MM.1S (cell line): ENCODE measurements at places on chromosomes 11 and 22.

DNA sequence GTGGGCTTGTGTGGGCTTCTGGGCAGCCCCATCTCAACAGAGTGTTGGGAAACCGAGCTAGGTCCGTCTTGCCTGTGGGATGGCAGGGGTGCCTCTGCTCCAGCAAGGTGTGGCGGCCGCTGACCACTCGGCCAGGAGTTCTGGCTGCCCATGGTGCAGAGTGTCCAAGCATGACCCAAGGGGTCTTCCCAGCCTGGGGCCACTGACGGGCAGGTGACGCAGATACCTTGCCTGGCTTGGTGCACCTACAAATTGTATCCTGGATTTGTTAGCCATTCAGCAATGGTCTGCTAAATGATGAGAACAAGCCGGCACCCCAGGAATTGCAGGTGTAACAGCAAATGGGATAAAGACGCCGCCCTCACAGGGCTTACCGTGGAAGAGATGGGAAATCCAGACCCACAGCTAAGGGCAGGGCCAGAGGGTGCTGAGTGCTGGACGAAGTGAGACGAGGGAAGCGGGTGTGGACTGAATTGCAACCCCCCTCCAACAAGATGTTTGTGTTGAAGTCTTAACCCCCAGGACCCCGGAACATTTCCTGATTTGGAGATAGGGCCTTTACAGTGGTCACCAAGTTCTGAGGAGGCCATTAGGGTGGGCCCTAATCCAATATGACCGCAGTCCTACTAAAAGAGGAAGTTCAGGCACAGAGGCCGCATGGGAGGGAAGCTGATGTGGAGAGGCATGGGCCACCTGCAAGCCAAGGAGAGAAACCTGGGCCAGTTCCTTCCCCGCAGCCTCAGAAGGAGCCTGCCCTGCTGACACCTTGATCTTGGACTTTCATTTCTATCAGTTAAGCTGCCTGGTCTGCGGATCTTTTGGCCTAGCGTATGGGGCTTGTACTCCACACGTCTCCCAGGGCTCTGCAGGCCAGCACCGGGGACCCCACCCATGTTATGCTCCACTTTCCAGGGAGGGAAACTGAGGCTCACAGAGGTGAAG is 45.2 kb upstream of the LINC01488 start:
- no peak for DNase-seq

- peak; percentile 55 for DNase-seq
These were observed 976.3 kb upstream of the FAT3 start for GRCh38 chr11:91248199-91248807.

GRCh38 chr11:112165049-112165448 is 1.2 kb upstream of the IL18 start:
- DNase-seq, result no peak

DNA sequence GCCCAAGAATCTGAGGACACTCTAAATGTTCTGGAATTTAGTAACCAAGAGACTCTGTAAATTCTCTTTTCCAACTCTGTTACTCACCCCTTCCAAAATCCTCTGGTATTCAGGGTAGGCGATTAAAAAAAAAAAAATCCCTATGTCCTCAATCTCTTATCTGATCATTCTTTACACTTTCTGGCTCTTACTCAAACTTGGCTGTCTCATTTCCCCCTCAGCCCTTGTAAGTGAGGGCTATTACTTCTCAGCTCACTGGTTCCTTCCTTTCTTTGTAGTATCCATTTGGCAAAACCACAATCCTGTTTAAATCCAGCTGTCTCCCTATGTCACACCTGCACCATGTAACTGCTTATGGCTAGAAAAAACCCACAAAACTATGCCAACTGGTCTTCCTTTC is 12.7 kb upstream of the MSANTD2 start:
- no peak for DNase-seq

- DNase-seq, result peak; percentile 56
These were observed 23.8 kb upstream of the FZD4 start for GRCh38 chr11:86978756-86979608.

GRCh38 chr22:22702237-22703202 is 58.1 kb downstream of the GGTLC2 start:
- peak; percentile 39 for DNase-seq

GRCh38 chr11:35337136-35337913 is 82.0 kb downstream of the SLC1A2 start:
- no peak for DNase-seq

DNA sequence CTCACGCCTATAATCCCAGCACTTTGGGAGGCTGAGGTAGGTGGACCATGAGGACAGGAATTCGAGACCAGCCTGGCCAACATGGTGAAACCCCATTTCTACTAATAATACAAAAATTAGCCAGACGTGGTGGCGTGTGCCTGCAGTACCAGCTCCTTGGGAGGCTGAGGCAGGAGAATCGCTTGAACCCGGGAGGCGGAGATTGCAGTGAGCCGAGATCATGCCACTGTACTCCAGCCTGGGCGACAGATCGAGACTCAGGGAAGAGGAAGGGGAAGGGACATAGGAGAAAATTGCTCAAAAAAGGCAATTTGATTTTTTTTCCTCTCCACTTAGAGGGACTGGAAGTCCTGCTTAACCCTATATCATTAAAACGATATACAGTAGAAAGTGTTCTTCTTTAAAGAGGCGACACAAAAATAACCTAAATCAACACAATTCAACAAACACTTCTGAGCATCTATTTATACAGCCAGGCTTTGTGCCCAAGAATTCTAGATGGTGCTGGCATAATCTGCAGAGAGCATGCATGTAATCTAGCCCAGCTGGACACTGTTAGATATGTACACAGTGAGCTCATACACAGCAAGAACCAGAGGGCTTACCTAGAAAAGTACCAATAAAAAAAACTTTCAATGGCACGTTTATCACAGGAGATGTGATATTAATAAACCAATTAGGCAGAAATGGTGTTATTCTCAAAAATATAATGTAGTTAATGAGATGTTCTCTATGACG is 20.9 kb upstream of the DENND5A start:
- no peak for DNase-seq

- DNase-seq, result peak; percentile 37
These were observed at the start of gene WNT7B for GRCh38 chr22:45977003-45977411. WNT7B (minus strand) TSS chr22:45977162; CDS start chr22:45976754, 408 bp downstream.

DNA sequence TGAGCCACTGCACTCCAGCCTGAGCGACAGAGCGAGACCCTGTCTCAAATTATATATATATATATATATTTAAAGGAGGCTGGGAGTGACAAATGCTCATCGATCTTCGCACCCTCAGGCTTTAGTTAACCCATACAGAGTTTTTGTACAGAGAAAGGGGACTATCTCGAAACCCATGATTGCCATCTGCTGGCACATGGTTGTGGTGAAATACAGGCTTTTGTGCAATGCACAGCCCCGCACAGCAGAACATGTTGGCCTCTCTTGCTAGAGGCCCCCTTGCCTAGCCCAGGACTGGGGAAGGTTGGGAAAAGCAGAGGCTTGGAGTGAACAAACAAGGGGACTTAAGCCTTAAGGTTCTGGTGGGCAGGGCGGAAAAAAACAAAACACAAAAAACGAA is 3.6 kb downstream of the MYBPC3 start:
- DNase-seq, result peak; percentile 11

DNA sequence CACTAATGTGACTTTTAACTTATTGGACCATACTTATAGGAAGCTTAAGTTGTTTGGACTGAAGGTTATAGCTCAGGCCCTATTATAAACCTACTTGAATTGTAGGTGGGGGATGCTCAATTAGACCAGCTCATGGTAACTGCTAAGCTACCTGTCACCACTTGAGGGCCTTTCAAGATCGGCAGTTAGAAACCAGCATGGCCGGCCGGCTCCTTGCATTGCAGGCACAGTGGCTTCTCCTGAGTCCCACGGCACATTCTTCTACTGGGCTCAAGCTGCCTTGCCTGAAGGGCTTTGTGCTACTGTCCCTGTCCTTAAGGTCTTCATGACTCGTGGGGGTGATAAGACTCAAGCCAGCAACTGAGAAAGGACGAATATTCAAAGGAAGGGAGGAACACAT is 70.8 kb downstream of the TBC1D22A start:
- DNase-seq, result no peak

DNA sequence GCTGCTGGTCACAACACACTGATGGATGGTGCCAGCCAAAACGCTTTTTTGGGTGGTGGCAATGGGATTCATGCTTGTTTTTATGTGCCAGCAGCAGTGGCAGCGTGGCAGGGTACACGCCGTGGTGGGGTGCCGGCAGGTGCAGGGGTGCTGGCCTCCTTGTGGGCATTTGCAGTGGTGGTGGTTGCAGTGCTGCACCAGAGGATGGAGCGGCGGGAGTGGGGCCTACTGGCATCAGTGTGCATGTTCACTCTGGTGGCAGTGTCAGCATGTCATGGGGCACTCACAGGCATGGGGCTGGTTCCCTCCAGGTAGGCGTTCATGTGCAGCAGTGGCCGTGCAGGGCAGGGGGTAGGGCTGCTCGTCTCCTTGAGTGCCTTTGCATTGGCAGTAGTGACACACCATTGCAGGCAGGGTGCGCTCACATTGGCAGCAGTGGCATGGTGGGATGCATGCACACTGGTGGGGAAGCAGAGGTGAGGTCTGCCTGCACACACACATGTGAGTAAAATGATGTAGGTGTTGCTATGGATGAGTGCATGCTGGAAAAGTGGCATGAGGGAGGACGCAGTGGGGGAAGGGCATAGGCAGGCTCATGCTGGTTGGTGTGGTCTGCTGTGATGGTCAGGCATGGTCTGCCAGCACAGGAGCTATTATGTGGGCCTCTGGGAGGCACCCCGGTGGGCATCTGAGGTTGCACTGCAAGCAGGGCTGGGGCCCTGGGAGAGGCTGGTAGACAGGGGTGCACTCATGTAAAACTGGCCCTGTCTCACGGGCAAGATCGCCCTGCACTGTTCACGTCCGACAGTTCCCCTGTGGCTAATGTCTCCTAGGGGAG is 29.9 kb downstream of the CCDC15 start:
- no peak for DNase-seq
